ENCODE measurements at places on chromosomes 6 and 20.

- DNase-seq, result no peak
Observed at GRCh38 chr6:158121335-158121734, 46.7 kb downstream of the SERAC1 start.

DNA sequence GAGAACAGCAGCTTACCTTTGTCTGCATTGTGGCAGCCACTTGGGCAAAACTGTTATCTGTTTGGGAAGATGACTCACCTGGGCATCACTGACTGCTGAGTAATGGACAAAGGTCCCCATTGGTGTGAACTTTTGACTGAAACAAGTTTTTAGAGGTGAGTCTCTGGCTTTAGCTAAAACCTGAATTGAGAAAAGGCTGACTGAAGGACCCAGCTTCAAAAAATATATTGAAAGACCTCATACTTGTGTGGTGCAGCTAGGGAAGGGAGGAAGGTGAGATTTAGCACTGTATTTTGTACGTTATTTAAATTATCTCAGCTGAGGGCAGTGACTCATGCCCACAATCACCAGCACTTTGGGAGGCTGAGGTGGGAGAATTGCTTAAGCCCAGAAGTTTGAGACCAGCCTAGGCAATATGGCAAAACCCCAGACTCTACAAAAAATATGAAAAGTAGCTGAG is 4.5 kb upstream of the CITED2 start:
- DNase-seq, result no peak

GRCh38 chr6:141464896-141465295 is 667.8 kb upstream of the GJE1 start:
- peak; percentile 39 for DNase-seq

- DNase-seq, result no peak
Observed at GRCh38 chr20:58645412-58645968, 5.6 kb upstream of the STX16 start.

DNA sequence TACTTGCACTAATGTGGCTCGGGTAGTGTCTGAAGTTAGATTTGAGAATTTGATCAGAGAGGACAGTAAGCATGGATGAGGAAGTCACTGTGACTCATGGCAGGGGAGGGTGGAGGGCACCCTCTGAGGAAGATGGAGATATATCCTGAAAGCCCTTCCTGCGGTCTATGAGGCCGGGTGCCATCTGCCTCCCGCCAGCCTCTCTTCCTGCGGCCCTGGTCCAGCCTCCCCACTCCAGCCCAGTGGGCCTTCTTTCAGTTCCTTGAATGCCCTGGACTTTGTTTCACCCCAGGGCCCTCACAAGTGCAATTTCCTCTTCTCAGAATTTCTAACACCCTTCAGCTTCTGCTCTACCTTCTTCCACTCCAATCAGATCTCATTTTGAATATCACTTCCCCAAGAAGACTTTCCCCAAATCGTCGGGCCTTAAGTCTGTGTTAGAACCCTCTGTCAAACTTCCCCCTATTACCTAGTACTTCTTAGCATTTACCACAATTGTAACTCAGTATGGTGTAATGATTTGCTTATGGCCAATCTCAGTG is 20.2 kb upstream of the TNFAIP3 start:
- no peak for DNase-seq

DNA sequence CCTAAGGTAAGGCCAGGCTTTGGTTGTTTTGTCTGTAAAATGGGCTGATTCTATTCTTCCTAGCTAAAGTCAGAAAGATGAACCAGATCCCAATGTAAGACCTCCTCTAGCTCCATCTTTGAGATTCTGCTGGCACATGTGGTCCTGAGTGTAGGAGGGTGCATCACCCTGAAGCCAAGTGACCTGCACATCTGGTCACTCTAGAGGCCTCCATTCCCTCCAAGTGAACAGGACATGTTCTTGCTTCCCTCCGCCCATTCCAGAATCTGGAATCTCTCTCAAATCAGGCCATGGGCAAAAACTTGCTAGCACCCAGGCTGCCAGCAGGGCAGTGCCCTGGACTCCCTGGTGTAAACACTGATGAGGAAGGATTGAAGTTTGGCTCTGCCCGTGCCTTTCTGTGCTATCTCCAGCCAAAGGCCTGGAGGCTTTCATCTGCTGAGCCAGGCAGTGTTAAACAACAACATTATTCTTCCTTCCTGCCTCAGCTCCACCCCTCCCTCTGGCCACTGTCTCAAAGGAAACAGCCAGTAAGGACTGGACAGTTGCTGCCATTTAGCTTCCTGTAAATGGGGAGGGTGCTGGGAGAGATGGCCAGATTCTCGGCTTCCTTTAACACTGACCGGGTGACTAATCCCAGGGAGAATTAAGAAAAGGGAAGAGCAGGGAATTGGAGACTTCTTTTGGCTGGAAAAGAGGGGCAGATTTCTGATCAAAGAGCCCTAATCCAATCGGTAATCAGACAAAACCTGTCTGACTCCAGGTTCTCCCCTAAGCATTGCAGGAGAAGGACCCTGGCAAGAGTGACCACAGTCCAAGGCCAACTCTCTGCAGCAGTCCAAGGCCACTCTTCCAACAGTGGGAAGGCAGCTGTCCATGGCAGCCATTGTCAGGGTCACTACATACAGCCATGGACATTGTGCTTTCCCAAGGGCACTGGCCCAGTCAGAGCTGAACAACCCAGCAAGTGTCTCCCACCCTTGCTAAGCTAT is 19.5 kb upstream of the ADGRF1 start:
- no peak for DNase-seq

- DNase-seq, result no peak
Observed at GRCh38 chr6:110399219-110400071, 15.9 kb downstream of the DDO start.

DNA sequence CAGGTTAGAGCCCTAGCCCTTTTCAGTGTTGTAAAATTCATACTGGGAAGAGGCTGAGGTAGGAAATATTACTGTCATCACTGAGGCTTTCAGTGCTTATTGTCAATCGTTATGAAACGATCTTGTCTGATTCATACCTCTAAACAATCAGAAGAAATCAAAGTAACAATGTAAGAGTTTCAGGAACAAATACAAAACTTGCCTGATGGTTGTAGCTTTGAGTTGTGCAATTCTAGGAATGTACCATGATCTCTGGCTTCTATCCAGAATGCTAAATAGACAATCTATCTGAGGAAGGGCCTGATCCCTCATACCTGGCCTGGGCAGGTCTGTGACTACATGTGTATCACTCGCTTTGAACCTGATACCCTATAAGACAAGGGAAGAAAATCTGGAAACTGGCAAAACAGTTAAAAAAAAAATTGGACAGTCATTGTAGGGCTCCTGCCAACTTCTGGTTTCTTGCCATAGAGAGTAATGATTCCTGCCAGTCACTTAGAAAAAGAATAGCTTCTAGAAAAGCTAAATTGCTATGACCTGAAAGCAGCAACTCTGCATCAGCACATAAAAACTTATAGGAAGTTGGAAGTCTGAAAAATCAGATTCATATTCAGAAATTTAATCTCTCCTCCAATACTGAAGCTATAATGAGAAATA is 234.7 kb downstream of the BTBD9 start:
- no peak for DNase-seq

DNA sequence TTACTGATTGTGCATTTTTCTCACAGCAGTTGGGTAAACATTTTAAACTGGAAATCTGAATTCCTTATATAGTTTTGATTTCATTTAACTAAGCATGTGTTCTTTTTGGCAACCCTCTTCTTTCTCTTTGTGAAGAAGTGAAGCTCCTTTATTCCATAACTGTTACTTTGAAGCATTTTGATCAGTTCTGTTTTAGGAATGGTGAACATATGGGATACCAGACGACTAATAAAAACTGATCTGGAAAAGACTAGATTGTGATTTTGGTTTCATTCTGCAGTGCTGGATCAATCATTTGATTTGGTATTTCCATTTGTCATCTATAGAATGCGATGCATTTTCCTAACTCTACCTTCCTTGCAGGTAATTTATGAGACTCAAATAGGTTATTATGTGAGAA is 9.8 kb downstream of the AFG1L start:
- DNase-seq, result no peak

DNA sequence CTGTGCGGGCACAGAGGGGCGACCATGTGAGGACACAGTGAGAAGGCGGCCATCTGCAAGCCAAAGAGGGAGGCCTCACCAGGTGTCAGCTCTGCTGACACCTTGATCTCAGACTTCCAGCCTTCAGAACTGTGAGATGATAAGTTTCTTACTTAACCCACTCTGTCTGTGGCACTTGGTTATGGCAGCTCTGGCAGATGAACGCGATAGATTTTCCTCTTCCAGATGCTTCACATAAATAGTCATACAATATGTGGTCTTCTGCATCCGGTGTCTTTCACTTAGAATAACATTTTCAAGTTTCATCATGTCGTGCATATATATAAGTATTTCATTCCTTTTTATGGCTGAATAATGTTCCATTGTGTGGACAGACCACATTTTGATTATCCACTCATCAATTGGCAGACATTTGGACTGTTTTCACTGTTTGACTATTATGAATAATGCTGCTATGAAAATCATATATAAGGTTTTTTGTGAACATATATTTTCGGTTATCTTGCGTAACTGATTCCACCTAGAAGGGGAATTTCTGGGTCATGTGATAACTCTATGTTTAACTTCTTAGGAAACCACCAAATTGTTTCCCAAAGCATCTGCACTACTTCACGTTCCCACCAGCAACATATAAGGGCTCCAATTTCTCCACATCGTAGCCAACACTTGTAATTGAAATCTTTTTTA is 30.2 kb downstream of the PRR18 start:
- no peak for DNase-seq

- no peak for DNase-seq
Observed at GRCh38 chr20:2237059-2237458, 58.7 kb upstream of the TGM3 start.

- peak; percentile 89 for DNase-seq
Observed at GRCh38 chr20:4038047-4038459, 22.7 kb upstream of the RNF24 start.

DNA sequence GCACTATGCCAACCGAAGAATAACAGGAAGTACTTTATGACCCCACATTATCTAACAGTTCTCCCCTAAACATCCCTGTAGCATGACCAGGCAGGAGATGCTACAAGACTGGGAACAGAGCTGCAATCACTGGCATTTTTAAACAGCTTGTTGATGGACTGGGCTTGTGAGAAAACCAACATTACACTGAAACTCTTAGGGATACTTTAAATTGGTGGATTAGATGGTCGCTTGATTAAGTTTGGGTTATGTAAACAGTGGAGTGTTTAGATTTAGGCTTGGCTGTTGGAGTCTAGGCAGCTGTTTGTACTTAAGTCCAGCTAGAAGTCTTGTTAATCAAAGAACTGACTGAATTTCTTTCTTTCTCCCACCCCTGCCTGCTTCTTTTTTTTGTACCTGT is 234.1 kb upstream of the BMP2 start:
- DNase-seq, result peak; percentile 76

GRCh38 chr20:13447385-13448180 is 191.1 kb downstream of the TASP1 start:
- no peak for DNase-seq

All from NCI-H510A treated with DMSO at 0.1 percent for 48 hours (cell line).